ENCODE measurements at places on chromosomes 1 and 21.

DNA sequence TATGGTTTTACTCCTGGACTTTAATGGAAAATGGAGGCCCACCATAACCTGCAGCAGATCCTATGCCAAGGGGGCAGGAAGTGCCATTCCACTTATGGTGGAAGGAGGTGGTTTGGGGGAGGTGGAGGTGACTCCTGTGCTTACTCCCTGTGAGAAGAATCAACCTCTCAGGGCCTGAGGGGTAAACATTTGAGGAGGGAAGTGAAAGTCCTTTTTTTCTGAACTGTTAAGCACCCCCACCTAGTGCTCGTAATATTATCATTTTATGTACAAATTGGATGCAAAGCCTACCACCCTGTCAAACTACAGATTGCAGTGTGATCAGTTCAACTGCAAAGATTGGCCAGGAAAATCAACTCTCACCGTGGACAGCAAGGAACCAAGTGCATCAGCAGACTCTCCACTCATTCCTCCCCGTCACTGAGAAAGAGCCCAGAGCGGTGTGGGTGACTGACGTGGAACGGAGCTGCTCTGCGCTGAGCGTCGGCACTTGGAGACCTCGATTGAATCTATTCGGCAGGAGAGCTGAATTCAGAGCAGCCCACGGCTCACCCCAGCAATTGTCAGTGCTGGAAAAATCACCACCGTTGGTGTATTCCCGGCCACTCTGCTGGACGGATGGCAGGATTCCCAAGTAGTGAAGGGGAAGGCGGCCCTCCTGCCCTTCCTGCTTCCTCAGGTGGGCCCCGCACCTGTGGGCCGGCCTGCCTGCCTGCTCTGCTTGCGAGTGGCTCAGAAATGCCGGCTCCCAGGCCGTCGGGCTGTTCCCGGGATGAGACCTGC, 46.8 kb upstream of the COX20 start:
- DNase-seq, result no peak

- DNase-seq, result no peak
These were observed 149.9 kb downstream of the ZP4 start for GRCh38 chr1:237740846-237741245.

GRCh38 chr1:232046451-232047306, 420.1 kb downstream of the DISC1 start:
- no peak for DNase-seq

DNA sequence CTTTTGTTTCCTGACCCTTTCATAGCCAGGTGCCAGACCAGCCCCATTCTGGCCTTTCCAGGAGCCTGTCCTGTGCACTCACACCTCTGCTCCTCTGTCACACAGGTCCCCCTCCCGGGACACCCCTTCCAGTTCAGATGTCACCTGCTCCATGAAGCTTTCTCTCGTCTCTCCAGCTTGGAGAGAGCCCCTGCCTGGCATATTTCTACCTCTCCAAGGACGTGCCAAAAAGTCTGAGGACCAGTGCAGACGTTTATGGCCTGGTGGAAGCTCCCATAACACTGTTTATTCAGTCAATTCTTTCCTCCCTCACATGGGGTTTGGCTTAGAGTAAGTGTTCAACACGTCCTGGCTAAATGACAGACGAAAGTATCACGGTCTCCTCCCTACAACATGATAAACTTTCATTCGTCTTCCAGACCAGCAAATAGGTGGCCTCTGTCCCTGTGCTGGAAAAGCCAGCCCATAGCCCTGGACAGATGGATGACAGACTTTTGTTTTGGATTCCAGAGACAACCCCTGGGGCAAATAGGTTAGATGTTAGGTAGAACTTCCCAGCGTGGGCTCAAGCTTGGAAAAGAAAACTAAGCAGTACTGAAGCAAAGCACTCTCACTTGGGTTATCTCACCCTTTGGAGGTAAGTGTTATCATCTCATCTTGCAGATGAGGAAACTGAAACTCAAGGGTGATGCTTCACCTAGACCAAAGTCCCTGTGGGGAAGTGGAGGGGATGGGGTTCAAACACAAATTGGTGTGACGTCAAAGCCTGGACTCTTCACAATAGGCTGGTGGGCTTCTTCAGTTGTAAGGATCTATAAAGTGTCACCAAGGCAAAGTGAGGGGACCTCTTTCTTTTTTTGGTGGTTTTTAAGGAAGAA, 52.9 kb upstream of the ECE1 start:
- no peak for DNase-seq

- DNase-seq, result no peak
These were observed 120.1 kb downstream of the MATN1 start for GRCh38 chr1:30603081-30603858.

DNA sequence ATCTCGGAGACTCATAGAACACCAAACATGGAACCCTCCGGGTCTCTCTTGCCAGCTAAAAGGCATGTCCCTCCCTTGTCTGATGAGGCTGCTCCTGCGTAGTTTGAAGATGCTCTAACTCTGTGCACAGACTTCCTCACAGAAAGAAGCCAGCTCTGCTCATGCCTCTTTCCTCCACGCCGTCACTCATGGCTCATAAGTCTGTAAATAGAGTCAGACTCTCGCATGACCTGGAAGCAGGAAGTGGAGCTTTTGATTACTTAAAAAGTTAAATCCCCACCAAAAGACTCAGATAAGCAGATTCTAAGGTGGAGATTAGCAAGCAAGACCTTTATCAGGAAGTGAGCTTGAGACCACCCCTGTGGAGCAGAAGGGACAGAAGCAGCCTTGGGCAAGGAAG, 171.6 kb downstream of the TRIM33 start:
- no peak for DNase-seq

DNA sequence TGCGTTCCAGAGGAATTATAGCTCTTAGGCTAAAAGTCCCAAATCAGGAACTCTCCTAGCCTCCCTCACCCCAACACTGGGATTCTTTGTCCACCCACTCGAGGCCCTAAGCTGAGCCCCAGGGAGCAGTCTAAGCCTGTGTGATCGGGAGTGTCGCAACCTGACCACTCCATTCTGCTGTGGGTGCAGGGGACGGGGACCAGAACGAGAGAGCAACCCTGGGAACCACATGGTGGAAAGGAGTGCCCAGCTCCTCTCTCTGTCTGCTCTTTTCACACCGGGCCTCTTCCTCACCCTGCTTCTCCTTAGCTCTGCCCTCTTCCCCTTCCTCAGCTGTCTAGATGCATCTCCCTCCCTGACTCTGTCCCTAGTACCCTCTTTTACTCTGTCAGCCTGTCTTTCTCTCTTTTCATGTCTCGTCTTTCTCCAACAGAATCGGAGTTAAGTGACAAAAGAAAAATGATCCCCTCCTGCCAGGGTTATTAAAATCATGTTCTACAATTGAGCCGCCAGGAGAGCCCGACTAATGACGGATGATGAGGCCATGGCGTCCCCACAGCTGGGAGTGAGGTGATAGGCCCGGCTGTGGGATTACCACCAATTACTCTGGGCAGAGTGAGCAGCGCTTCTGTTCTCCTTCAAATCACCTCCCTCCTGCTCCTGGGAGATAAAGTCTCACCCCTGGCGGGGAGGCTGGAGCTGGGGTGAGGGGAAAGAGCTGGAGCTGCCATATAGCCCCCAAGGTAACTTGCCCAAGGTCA, 34.5 kb upstream of the CSF3R start:
- DNase-seq, result no peak

- peak; percentile 86 for DNase-seq
These were observed 19.1 kb downstream of the COL6A2 start for GRCh38 chr21:46116776-46117585.

- DNase-seq, result peak; percentile 31
These were observed 48.2 kb upstream of the IRF2BP2 start for GRCh38 chr1:234658138-234658537.

DNA sequence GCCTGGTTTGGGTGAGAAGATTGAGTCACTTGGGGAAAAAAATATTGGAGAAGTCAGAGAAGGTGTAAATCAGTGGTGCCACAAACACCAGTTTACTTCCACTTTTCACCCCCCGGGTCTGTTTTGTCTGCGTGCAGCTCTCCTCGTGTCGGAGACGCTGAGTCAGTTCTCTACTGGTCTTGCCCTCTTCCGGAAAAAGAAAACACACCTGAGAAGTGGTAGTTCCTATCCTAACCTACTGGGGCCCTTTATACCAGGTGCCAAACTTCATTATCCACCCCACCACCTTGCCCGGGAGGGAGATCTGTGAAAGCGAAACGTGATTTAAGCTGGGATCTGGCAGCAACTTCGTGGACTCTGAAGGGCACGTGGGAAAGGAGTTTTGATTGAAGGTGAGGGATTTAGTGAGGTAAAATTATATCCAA, 855 bp upstream of the IVNS1ABP start:
- peak; percentile 17 for DNase-seq

- no peak for DNase-seq
These were observed 775 bp upstream of the EFCAB14 start for GRCh38 chr1:46719689-46720088.

- DNase-seq, result no peak
These were observed 104.8 kb upstream of the BARHL2 start for GRCh38 chr1:90821788-90822359.

DNA sequence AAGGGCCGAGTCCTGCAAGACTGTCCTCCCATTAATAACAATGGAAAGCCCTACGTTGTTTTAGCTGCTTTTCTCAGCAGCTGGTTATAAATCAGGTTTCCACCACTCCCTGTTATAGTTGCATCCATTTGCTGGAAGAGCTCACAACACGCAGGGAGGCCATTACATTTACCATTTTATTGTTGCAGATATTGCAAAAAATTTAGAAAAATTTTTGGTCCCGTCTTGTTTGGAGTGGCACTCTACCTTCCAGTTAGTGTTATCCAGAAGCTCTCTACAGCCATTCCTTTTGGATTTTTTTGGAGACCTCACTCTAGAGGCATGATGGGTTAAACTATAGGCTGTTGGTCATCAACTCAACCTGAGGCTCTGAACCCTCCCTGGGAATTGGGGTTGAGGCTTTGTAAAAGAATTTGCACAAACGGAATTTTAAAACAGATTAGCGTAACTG, 1532.1 kb upstream of the TPTE start:
- DNase-seq, result no peak

- DNase-seq, result no peak
These were observed 321.1 kb downstream of the TGFB2 start for GRCh38 chr1:218666263-218666662.

DNA sequence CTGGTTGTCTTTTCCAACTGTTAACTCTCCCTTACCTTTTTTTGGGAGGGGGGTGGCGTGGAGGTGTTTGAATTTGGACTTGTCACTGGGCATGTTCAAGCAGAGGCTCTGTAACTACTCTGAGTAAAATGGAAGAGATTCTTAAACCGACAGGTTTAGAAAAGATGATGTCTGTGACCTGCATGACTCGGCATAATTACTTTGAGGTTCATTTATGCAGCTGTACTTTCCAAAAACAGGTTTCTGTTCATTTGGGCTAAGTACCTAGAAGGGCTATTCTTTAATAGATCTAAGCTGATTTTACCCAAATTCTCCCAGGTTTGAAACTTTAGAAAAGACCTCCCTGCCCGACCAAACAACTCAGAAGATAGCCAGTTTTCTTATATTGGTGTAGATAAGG, 80.3 kb downstream of the SLC35A3 start:
- no peak for DNase-seq

DNA sequence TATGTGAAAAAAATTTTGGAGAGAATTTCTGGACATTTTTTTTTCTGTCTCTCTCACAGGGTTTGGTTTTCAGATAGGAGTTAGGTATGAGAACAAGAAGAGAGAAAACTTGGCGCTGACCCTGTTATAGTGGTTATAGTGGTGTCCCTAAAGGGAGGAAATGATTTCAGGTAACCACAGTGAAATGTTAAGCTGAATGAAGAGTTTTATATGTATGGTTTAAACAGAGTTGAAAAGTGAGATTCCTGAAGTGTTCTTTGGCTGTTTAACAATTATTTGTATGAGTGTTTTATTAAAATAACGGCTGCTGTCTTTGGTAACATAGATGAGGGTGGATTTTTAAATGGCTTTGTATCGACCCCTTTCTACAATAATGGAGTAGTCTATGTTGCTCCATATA, 6.3 kb downstream of the RBM15 start:
- DNase-seq, result no peak
